Hematopoietic multipotent progenitor cell treated with erythropoietin and hydrocortisone succinate and interleukin-3 and kit ligand, for 15 days (in vitro differentiated cells): ENCODE measurements at places on chromosomes 5 and 9.

DNA sequence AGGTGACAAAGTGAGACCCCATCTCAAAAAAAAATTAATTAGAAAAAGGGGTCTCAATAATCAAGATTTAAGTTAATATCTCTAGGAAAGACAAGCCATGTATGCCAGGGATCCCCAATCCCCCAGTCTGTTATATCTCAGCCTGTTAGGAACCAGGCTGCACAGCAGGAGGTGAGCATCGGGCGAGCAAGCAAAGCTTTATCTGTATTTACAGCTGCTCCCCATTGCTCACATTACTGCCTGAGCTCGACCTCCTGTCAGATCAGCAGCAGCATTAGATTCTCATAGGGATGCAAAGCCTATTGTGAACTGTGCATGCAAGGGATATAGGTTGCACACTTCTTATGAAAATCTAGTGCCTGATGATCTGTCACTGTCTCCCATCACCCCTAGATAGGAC, 116.8 kb downstream of the TARS1 start:
- DNase-seq, result no peak

DNA sequence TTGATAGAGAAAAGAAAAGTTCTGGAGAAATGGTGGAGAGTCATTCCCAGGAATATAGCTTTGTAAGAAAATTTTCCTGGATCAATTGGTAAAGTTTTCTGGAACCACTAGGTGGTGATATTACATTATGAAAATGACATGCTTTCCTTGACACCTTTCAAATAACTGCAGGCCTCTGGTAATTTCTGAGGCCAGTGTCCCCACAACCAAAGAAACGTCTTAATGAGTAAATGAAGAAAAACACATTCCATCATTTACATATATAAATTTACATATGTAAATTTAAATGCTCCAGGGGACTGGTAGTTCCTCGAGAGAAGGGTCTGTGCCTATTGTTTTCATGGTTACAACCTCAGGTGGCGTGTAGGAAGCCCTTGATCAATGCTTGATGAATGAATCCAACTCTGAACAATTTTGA, 17.2 kb upstream of the RGS3 start:
- DNase-seq, result peak; percentile 76

DNA sequence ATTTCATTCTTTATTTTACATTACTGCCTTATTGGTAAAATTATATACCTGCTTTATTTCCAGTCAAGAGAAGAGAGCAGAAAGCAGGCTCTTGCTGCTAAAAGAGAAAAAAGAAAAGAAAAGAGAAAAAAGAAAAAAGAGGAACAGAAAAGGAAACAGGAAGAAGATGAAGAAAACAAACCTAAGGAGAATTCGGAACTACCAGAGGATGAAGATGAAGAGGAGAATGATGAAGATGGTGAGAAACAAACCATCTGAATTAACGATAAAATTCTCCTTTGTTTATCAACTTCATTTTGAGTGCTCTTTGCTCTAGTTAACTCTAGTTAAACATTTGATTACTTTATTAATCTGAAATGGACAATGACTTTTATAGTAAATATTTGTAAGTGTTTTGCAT, 23.5 kb upstream of the EIF4EBP3 start:
- no peak for DNase-seq

DNA sequence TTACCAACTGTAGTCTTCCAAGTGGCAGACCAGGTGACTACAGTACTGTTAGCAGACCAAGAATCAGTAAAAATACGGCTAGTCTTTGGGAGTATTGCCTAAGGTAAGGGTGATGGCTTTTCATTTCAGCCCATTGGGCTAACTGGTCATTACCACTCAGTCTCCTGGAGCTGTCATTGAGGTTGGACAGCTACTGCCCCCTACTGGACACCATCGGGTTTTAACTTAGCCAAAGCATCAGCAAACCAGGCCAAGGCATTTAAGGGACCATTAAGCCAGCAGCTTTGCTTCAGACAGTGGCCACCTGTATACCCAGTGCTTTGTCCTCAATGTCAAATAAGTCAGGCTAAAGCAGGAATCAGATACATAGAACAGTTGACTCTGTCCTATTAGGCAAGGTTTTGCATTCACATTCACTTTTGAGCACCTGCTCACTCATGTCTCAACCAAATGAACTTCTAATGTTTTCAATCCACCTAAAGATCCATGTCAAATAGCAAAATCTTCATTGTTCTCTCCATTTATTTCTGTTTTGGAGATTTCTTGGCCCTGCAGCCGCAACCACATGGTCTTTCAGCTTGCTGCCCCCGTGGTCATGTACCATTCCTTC, 117.2 kb downstream of the INVS start:
- peak; percentile 79 for DNase-seq

DNA sequence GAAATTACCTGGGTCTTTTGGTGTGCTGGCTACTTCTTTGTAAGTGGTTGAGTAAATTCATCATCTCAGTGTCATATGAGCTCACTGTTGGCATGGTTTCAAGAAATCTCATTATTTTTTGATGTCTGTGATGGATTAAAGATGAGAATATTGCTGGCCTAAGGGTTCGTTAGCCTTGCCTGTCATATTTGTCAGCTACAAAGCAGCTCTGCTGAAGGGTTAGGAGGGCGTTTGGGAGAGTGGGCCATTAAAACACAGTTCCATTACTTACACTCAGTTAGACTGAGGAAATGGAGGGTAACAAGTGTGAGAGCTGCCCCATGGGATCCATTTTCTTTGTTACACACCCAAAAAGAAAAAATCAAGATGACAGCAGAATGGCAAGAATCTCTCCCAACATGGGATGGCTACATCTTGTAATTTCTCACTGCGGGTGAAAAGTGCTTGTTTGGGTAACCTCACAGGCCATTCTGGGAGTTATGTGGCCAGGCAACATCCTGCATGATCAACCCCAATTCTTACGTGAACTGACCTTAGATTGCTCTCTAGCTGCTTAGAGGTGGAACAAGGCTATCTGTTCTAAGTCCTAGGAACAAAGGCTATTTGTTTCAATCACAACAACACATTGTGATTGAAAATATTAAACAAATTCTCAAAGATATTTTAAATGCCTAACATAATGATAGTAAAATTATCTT, 609.5 kb upstream of the RGMB start:
- DNase-seq, result no peak

DNA sequence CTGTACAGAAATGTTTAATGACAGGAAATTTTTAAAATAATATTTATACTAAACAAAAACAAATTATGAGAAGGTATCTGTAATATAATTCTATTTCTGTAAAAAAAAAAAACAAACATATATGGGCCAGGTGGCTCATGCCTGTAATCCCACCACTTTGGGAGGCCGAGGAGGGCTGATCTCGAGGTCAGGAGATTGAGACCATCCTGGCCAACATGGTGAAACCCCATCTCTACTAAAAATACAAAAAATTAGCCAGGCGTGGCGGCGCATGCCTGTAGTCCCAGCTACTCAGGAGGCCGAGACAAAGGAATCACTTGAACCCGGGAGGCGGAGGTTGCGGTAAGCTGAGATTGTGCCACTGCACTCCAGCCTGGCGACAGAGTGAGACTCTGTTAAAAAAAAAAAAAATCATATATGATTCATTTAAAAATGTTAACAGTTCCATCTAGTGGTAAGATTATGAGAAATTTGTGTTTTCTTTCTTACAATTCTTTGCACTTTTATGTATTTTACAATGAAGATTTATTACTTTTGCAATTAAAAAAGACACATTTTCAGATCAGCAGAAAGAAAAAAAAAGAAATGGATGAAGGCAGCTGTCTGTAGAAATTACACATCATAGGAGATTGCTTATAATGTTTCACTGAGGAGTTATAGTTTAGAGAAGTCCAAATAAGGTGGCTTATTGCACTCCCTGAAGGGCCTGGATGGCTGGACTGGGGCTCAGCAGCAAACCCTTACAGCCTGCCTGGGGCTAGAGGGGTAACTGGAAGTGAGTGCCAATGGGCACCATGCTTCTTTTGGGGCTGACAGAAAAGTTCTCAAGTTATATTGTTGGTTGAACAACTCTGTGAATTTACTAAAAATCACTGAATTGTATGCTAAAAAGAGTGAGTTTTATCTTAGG, 20.3 kb downstream of the C9orf153 start:
- no peak for DNase-seq
